SHP77 treated with DMSO at 0.1 percent for 48 hours (cell line): ENCODE measurements at places on chromosomes 2 and 18.

DNA sequence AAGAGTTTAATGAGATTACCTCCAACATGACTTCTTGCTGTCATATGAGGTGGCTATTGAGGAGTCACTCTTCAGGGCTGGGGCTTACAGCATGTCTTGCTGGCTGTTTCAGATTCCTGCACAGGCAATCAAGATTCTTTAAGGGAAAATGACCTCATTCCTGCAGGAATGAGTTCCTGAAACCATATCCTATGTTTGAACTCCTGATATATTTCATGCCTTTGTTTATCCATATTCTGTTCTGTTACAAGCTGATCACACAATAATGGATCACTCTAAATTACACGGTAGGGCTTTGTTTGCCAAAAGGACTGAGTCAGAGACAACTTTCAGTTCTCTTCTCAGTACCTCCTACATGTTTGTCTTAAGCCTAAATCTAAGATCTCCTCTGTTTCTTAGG is 879.8 kb upstream of the PIK3C3 start:
- no peak for DNase-seq

GRCh38 chr2:114170070-114170469 is 272.4 kb upstream of the DPP10 start:
- DNase-seq, result no peak

DNA sequence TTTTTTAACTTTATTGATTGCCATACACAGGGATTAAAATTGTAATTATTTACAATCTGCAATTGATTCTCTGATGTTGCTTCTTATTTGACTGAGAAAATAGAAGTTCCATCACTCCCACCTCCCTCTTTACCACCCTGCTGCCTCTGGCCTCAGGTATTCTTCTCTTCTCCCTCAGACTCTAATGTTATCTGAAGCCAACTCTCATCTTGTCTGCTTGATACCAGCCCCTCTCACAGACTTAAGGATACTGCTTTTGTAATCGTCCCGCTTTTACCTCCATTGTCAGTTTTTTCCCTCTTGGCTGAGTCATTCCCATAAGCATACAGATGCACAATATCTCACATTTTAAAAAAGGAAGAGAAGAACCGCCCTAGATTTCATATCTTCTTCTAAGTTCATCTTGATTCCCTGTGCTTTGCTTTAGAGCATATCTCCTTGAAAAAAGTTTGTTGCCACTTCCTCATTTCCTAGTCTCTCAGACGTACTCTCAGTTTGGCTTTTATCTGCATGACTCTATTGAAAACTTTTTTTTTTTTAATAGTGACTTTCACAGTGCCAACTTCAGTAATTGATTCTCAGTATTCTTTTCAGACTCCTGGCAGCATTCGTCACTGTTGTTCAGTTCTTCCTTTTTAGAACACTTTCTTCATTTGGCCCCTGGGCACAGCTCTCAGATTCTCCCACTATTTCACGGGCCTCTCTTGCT is 31.1 kb downstream of the SPAG16 start:
- DNase-seq, result no peak

DNA sequence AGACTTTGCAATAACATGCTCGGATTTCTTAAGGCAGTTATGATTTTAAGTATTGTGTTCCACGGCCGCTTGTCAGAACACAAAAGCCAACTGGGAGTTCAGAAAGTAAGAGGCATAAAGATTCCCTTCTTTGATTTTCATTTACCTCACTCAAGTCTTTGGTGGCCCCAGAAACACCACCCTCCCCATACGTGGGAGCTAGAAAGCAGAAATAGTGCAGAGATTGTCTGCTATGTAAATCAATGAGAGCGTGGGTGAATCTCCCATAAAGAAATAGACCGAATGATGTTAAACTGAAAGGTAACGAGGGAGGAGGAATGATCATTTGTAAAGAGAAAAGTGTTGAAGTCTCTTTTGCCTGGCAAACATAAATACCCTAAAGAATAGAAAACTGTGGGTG is 322.1 kb upstream of the ETAA1 start:
- DNase-seq, result no peak

DNA sequence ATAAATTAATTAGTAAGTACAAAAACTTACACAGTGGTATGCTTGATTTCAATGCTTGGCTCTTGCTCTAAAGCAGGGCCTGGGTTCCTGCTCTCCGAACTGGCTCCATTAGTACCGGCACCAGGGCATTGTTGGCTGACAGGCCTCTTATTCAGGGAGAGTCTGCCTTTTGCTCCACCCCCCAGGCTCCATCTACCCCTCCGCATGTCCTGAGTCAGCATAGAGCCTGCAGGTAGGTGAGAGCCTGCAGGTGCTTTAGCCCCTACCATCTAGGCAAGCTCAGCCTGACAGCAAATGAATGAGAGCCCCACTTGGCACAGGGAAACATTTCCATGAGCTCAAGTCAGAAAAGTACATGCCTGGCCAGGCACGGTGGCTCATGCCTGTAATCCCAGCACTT is 35.1 kb upstream of the EFHD1 start:
- no peak for DNase-seq

DNA sequence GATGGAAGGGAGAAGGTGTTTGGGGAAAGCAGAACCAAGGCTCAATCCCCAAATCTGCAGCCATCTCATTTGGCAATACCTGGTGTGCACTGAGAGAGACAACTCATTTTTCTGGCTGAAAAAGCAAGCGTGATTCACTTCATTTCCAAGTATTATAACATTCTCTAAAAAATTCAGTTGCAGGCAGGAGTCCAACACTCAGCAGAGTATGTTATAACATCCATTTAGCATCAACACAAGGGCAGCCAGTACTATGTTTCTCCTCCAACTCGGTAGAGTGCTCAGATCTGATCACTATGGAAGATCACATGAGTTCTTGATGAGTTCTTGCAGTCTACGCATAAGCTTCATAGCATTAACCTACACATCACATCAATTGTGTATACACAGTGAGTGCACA is 99.4 kb upstream of the PID1 start:
- no peak for DNase-seq

GRCh38 chr2:76281156-76281841 is 570.6 kb upstream of the GCFC2 start:
- DNase-seq, result no peak

DNA sequence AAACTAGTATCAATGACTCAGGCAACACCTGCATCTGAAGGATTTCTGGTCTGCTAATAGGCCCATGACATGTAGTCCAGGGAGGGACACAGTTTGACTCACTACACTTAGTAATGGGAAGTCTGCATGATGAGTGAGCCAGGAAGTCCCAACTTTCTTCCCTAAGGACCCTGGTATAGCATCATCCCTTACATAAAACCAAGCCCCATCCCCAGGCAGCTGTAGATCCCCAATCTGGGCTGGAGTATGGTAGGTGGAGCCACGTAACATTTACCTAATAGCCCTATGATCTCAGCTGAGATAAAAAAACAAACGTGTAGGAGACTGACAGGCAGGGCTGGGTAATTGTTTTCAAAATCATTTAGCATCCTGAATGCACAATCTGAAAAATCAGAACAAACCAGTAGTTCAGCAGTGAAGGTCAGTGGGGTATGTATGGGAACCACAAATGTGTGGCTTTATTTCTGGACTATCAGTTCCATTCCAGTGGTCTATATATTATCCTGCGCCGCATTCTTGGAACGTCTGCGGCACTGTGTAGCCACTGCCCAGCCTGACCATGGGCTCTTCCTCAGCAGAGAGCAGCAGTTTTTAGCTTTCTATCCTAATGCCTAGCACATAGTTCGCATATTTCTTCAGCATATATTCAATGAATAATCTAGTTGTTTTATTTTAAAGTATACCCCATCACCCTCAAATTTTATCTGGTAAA is 33.5 kb downstream of the EPB41L3 start:
- no peak for DNase-seq

DNA sequence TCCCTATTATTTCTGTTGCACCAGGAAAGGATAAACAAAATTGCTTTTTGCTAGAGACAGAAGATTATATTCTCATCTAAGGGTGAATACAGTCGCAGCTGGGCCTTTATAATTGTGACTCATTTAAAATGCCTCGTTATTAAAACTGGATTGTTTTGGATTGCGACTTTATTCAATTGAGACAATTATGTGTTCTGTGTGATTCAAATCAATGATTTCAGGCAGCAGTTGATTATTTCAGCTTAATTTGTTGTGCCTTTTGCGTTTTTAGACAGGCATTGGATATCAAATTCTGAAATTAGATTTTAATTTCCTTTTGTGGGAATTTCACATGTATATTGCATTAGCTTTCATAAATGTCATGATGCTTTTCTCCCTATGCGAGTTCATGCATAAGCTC is 778.1 kb upstream of the SOX11 start:
- DNase-seq, result no peak

GRCh38 chr18:8989855-8990254 is 112.6 kb upstream of the NDUFV2 start:
- DNase-seq, result no peak

DNA sequence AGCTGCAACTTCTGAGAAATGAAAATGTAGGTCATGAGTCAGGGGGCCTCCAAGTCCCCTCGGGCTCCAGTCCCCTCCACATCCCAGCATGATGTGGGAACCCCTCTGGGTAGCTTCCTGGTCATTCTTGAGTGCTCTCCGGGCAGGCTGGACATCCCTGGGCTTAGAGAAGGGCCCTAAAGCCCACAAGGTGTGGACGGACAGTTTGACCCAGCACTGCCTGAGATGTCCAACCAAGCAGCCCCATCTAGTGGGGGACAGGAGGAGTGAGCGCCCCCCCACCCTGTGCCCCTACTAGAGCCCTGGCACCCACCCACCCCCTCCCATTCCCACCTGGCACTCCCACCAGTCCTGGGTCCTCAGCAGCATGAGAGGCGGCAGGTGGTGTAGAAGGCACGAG is 46.0 kb downstream of the CYP27C1 start:
- no peak for DNase-seq

GRCh38 chr18:79447703-79448367 is 52.1 kb downstream of the NFATC1 start:
- DNase-seq, result no peak

- peak; percentile 3 for DNase-seq
These were observed 372.7 kb upstream of the SOX11 start for GRCh38 chr2:5319493-5319892.
